ENCODE measurements at places on chromosomes 3 and 15. TPM values are rescaled to one million over a fixed set of nuclear protein-coding genes. Genes with fewer than 3 reads are reported as not detected.
A peak's percentile ranks its signal among the peaks of the same experiment; 100 is the strongest.

GRCh38 chr15:90654233-90655136 lies 62.7 kb upstream of the BLM start:
- DNase-seq = no peak

GRCh38 chr3:121998611-121999473 lies 23.2 kb downstream of the ILDR1 start:
- DNase-seq = no peak

GRCh38 chr3:57864853-57865252 lies 108.7 kb downstream of the SLMAP start:
- no peak for DNase-seq

DNA sequence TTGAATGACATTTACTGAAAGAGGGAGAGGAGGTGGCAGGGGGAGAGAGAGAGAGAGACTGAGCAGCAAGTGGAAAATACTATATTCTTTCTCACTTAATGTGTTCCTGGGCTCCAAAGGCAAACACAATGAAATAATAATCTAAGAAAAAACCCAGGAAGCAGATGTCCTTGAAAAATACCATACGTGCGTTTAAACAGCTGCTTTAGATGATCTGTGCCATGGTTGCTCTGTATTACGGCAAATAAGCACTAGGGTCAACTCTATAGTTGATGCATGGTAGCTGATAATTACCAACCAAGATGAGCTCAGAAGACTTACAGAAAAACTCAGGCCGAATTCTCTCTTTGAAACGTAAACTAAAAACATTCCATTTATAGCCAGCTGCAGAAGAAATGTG lies 410.3 kb upstream of the TBL1XR1 start:
- DNase-seq = no peak

DNA sequence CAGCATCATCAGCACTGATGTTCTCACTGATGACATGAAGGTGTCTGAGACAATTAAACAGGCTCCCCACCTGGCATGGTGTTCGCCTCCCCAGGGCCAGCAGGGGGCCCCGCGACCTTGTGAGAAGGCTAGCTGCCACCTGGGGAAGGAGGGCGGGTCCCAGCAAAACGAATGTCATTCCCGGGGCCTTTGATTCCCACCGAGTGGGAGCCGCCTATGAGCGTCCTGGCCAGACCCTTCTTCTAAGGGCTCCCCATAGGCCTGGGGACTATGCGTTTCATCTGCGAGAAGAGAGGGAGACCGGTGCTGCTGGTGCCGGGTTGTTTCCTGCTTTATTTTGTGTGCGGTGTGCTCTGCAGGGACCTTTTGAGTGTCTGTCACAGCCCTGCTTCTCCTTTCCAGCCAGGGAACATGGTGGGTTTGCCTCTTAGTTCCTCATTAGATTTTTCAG lies 20.5 kb upstream of the MINDY4B start:
- DNase-seq = peak; percentile 44

DNA sequence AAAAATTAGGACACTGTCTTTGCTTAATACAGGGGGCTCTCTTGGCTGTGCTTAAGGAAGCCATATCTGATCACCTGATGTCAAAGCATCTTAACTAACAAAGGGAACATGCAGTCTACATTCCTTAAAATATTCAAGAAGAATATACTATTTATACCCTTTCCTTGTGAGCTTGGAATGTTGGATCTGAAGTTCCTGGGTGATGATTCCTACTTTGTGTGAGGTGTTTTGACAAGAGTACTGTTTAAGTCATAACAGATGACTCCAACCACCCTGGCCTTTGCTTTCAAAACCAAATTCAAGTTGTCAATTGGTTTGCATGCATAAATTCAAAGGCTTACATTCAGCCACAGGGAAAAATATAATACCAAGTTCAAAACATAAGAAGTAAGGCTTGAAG lies 862.7 kb upstream of the SEMA6D start:
- DNase-seq = no peak

GRCh38 chr3:61680617-61681016 lies 119.2 kb downstream of the PTPRG start:
- no peak for DNase-seq

DNA sequence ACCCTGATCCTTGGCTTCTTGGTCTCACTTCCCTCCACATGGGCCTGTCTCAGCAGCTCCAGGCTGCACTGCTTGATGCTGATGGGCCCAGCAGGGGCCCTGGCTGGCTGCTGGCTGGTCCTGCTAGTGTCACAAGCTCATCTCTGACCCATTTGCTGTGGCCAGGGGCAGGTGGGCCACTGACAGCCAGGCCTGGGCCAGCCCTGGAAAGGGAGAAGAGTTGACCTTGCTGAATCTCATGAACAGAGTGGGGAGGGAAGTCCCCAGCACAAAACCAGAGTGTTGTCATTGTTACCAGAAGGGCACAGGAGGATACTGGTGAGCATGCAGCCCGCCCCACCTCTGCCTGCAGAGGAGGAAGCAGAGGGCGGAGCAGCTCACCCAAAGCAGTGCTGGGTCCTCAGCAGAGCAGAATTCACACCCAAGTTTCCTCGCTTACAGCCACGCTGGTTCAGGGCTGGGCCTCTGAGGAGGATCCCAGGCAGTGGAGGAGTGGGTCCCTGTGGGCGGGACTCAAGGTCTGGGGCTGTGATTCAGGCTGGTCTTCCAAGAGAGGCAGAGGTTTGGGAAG lies 7.6 kb upstream of the KLF15 start:
- DNase-seq = no peak

The SAMMSON gene
- total RNA-seq = not detected

The STAG1 gene
- total RNA-seq = 31.0 TPM

The SLC35G2 gene
- 8.0 TPM for total RNA-seq

The GOLGA8R gene
- not detected for total RNA-seq

The GNAT1 gene
- total RNA-seq = not detected

The WNT5A gene
- 63.3 TPM for total RNA-seq

The ONECUT1 gene
- total RNA-seq = 0.10 TPM
